NCI-H187 treated with DMSO at 0.1 percent for 48 hours (cell line): ENCODE measurements at places on chromosomes 3 and 15.
A peak's percentile ranks its signal among the peaks of the same experiment; 100 is the strongest.

DNA sequence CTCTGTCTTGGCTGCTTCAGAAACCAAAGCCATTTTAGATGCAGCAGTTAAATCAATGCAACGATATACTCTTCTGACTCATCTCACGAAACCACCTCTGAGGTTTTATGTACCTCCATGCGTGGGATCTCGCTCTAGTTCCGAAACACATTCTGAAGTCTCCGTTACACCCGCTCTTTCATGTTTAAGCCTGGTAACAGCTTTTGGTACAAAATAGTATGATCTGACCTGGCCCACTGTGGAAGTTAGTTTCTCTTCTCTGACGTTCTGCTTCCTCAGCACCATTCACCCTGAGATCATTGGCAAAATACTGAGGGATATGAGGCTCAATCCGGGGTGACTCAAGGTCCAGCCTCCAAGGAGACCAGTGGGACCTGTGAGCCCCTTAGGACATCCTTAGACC, 121.9 kb downstream of the TMEM266 start:
- no peak for DNase-seq

DNA sequence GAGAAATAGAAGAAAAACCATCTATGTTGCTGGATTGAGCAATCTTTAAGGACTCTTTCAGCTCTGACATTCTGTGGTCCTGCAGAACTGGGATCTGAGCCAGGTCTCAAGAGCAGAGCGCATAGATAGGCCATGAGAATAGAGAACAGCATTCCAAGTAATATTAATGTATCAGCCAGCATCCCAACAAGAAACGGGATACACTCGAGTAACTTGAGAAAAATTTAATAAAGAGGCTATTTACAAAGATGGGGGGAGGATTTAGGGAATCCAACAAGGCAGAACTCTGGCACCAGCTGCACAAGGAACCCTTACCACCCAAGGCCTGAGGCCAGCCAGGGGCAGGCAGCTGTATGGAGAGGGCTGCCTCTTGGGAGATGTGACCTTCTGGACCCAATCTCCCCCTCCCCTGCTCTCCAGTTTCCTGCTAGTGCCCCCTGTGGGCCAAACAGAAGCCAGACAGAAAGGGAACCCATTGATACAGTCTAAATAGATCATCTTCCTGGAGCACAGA, 8.2 kb downstream of the TMOD2 start:
- no peak for DNase-seq

DNA sequence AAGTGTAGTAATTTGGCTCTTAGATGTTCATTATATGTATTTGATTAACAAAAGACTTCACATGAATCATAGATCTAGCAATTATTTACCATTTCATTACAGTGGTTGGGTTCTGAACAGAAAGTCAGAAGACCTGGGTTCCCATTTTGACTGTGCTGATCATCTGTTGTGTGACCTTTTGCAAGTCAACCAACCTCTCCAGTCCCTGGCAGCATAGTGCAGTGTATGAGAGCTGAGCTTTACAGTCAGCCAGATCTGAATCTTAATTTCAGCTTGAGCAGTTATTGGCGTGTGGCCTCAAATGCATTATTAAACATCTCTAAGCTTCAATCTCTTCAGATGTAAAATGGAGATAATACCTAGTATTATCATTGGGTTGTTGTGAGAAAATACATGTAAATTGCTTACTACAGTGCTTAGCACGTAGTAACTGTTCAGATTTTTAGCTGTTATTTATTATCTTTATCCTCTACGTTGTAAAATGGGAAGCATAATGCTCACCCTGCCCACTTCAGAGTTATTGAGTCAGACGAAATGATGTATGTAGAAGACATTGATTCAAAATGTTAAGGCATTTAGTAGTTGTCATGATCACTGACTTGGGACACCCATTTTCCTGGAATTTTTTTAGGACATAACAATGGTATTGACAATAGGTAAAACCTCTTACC, 104.0 kb downstream of the KLHL25 start:
- no peak for DNase-seq

DNA sequence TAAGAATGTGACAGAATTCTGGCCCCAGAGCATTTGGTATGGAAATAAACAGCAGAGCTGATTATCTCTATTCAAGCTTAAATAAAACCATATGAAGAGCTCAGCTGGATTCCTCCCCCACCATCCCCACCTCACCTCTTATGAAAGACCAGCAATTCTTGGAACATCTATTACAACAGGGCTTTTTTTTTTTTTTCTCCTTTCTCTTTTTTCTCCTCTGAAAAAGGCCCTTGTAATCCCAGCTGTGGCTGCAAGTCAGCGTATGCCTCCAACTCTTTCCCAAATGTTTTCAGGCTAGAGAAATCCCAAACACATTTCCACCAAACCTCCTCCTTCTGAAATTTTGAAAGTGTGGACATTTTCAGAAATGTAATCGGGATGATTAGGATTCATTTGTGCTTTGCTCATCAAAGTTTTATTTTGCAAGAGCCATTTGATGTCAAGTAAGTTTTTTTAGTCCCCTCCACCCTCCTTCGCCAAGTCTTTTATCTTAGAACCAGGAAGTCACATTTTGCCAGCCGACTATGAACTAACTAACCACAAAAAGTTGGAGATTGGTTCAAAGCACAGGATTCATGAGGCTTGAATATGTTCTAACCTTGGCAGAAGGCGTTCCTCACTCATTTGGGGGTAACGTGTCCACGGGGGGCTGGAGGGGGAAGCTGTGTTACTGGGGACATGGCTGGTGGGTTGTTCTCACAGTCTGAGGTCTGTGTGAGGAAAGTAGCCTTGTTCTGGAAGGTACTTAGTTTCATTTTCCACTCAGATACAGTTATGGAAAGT, 142.0 kb upstream of the PDZRN3 start:
- DNase-seq = no peak

DNA sequence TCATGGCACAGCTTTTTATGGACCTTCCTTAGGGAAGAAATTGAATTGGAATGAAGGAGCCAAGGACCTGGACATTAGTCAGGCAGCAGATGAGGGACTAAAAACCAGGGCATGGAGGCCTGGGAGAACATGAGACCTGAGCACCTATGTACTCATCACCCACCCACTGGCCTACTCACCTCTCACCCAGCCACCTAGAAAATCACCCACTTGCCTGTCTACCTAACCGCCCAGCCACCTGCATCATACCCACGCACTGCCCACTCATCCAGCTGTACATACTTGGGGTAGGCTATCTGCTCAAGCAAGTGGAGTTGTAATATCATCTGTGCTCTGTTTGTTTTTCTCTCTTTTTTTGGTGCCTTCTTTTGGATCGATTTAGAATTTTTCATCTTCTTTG, 65.3 kb upstream of the SLCO2A1 start:
- no peak for DNase-seq

DNA sequence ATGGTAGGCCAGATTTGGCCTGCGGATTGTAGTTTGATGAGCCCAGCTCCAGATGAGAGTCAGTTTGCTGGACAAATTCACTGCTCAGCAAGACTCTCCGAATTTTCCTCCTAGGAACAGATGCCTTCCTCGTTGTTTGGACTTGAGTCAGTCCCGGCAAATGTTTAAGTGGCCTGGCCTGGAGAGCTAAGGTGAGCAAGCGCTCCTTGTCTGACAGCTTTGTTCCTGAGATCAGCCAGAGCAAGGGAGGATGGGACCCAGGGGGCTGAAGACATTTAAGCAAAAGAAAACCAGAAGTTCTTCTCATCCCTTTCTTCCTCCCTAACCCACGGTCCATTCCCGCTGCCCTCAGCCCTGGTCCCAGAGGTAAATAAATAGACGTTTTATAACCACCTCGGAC, 40.3 kb downstream of the POLR2M start:
- DNase-seq = no peak

GRCh38 chr3:147119346-147119745, 287.0 kb downstream of the ZIC4 start:
- DNase-seq = no peak

GRCh38 chr3:71026634-71027578, 556.6 kb downstream of the FOXP1 start:
- DNase-seq = no peak

GRCh38 chr3:169746924-169747323, 17.9 kb downstream of the TERC start:
- no peak for DNase-seq

DNA sequence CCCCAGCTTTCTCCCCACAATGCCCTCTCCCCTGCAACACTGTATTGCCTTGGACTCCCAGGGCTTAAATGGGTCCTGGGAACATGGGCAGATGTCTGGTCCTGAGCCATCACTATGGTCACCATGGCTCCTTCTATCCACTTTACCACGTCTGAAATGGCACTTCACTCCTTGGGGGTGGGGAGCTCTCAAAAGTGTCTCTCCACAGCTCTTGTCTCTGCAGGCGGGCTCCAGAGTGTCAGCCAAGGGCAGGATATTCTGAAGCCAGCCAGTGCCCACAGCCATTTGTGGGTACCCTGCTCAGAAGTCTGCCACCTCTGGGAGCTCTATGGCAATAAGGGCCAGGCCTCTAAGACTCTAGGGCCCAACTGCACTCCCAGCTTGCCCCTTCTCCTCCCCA, 163.9 kb downstream of the PPM1L start:
- DNase-seq = peak; percentile 84

- DNase-seq = no peak
Observed at GRCh38 chr3:16136055-16136454, 38.4 kb upstream of the GALNT15 start.

GRCh38 chr3:70433091-70433490, 120.7 kb upstream of the MDFIC2 start:
- DNase-seq = no peak

GRCh38 chr3:122066331-122067213, 11.4 kb downstream of the CD86 start:
- DNase-seq = no peak

DNA sequence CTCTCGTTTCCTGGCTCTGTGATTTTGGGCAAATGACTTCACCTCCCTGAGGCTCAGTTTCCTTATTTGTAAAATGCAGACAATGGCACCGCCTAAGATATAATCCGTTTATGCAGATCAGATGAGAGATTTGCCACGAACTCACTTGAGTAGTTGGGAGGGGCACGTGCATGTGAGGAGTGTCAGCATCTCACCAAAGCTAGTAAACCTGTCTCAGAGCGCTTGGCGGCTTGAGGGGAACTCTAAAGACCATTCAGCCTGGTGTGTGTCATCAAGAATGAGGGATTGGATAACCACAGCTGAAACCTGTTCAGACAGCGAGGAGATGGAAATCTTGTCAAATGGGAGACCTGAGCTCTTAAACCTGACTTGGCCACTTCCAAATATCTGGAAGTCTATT, 48.7 kb downstream of the BDH1 start:
- no peak for DNase-seq

DNA sequence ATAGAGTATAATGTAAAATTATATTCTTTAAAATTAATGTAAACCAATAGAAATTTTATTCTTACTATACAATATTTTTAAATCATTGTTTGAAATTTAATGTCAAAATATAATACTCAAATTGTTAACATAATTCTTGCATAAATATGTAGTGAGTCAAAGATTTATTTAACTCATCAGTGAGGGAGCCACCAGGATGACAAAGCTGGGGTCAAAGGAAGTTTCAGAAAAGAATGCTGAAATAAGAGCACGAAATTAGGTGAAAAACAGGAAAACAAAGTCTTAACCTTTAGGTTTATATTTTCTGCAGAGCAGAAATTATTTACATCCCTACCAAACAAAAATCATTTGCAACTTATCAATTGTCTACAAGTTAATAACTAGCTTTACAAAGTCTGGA, 74.1 kb downstream of the DIPK2A start:
- no peak for DNase-seq

GRCh38 chr3:126389112-126389793, 5.5 kb upstream of the CFAP100 start:
- no peak for DNase-seq

- DNase-seq = no peak
Observed at GRCh38 chr3:171960159-171960558, 79.2 kb upstream of the FNDC3B start.

DNA sequence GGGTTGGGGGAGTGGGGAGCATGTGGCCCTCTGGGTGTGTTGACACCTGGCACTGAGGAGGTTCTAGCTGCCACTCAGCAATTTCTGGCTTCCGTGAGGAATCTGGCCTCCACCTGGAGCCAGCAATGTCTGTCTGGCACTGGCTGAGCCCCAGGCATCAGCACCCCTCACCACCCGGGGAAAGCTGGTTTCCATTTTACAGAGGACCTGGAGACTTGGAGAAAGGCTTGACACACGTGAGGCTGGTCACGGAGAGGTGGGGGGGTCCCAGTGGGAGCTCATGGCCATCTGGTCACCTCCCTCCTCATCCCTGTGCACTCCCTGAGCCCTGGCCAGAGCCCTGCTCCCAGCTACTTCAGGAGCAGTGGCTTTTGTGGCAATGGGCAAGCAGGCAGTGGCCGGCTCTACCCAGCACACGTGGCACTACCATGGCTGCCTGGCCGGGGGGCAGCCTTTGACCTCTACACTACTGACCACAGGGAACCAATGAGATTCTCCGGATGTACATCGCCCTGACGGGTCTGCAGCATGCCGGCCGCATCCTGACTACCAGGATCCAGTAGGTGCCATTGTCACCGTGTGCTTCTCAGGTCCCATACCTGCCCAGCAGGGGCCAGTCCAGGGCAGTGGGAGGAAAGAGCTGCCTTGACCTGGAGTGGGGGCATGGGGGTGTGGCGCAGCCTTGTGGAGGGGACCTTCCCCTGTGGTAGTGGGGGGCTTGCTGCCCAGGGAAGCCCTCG, 28.5 kb downstream of the ACAD9 start:
- no peak for DNase-seq

GRCh38 chr15:69666441-69666882, 213.8 kb downstream of the RPLP1 start:
- DNase-seq = no peak

DNA sequence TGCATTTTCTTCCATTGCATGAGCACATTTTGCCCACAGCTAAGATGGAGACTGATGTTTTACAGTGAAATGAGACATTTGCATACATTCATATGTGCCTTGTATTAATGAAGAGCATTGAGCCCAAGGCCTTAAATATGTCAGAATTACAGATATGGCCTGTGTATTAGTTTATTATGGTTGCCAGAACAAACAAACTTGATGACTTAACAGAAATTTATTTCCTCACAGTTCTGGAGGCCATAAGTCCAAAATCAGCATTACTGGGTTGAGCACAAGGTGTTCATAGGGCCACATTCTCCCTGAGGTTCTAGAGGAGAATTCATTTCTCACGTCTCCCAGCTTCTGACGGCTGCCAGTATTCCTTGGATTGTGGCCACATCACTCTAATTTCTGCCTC, 302.6 kb upstream of the TGFBR2 start:
- no peak for DNase-seq

- DNase-seq = no peak
Observed at GRCh38 chr3:43081796-43082195, 24.1 kb downstream of the POMGNT2 start.

GRCh38 chr3:138234401-138235179, 47.5 kb downstream of the ARMC8 start:
- no peak for DNase-seq
